CD4-positive, alpha-beta T cell treated with Interleukin-1 beta for 1 hour (primary cell): ENCODE measurements at places on chromosomes 5 and 9.

DNA sequence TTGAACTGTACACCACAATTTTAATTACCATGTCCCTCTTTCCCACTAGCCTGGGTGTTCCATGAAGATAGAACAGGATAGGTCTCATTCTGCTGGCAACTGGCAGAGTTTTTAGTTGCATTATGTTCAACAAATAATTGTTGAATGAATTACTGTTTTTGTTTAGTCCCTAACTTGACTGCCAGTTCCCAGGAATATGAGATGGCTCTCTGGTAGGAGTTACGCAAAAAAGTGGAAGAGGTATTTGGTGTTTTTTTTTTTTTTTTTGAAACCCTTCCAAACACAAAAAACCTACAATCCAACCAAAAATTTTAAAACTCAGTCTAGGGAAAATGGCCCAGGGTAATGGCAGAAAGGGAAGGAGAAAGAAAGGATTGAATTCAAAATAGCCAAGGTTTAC, 153.6 kb downstream of the GNAQ start:
- no peak for DNase-seq

DNA sequence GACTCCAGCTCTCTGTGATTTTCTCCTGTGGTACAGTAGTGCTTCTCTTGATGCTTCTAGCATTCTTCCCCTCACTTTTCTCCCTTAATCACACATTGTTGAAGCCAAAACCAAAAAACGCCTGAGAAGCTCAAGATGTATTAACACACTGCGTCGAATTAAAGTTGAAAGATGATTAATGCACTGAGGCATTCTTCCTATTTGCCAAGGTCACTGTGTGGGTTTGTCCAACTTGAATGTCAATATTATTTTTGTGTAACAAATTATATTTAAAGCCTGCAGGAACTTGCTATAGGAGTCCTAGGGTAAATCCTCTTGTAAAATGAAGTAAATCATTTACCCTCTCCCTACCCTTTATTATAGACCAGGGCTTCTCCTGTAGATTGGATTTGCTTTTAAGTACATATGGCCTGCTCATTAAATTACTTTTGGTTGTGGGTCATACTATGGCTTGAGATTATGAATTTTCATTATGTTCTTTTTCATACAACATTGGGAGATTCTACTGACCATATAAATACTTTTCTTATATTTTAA, 68.1 kb downstream of the GDA start:
- DNase-seq = no peak

- no peak for DNase-seq
These were observed 33.0 kb downstream of the NDUFA8 start for GRCh38 chr9:122126331-122127261.

DNA sequence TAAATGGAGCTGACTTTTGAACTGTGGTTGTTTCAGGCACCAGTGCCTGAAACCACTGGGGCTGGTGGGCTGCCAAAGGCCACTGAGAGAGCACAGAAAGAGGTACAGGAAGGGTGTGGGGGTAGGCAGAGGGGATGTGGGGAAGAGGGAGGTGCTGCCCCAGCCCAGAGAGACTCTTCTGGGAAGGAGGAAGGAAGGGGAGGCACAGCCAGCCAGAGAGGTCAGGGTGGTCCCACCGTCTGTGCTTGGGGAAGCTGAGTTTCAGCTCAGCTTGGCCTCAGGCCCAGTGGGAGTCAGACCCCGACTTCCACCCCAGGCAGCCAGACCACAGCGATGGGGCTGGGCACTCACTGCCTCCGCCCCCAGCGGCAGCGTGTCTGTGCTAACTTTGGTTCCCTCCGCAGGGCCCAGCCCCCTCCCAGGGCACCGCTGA, 8.6 kb upstream of the PHYKPL start:
- DNase-seq = no peak

- no peak for DNase-seq
These were observed 126.7 kb downstream of the COL23A1 start for GRCh38 chr5:178463321-178464155.

DNA sequence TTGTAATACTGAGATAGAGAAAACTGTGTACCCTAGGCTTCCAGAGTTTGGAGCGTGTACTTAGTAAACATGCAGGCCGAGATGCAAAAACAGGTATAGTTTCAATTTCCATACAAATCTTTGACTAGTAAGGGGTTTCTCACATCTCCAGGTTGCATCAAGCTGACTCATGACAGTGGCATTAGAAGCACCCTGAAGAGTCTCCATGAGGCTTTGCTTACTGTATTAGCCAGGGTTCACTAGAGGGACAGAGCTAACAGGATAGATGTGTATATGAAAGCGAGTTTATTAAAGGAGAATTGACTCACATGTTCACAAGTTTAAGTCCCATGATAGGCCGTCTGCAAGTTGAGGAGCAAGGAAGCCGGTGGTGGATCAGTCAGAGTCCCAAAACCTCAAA, 275.3 kb upstream of the CDH6 start:
- DNase-seq = no peak

GRCh38 chr9:96255698-96256097, 46.3 kb downstream of the HSD17B3 start:
- no peak for DNase-seq

DNA sequence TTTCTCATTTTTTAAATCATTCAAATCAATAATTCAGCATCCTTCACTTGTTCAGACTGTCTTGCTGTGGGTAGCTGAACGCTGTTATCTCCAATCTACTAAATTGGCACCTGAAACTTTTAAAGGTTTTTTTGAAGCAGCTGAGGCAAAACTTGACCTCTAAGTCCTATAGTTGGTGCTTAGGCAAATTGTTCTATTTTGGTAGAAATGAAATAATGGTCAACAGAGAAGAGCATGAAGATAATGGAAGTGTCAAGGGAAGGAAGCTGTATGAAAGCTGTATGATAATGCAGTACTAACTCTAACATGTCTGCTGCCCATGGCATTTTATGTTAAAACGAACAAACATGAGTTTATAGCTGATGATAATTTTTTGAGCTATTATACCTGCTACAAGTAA, 138.0 kb downstream of the GDNF start:
- DNase-seq = no peak

DNA sequence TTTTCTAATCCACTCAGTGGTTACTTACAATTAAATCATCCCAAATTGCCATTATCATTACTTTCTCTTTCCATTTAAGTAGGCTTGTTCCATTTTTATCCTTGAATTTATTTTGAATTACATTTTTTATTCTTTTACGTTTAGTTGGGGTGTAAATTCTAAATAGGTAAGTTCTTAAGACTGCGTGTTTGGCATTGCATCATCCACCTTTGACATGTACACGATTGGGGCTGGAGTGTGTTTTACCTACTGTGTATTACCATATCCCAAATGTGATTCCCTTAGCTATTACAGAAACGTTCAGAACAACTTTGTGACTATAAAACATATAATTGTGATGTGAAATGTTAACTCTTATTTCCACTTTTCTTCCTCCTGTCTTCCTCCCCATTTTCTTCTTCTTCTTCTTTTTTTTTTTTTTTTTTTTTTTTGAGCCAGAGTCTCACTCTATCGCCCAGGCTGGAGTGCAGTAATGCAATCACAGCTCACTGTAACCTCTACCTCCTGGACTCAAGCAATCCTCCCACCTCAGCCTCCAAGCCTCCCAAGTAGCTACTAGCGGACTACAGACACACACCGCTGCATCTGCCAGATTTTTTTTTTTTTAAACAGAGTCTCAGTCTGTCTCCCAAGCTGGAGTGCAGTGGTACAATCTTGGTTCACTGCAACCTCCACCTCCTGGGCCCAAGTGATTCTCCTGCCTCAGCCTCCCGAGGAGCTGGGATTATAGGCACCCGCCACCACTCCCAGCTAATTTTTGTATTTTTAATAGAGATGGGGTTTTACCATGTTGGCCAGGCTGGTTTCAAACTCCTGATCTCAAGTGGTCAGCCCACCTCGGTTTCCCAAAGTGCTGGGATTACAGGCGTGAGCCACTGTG, 16.7 kb downstream of the MARVELD2 start:
- DNase-seq = no peak

DNA sequence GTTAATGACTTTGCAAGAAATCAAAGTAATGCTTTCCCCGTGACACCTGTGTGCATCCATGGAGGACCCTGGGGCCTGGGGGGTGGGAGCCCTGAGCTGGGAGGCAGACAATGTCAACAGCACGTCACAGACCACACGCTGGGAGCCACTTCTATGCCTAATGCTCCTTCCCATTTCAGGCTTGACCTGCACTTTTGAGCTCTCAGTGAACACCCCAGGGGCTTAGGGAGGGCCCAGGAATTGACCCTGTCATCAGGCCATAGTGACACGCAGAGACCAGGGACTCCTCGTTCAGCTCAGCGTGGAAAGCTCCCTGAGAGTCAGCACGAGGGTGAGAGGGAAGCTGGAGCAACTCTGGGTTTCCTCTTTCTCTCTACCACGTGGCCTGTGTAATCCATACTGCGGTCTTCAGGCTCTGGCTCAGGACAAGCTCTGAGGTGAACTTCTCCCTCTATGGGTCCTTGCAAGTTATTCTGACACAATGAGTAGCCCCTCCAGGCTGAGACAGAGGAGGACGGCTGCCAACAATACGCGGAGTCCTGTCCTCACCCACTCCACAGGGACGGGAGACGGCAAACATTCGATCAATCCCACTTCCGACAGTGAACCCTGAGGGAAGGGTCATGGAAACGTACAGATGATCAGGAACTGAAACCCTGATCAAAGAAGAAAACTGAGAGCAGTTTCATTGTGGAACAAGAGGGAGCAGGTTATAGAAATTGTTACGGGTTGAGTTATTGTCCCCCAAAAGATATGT, 130.8 kb upstream of the IRX4 start:
- DNase-seq = no peak

DNA sequence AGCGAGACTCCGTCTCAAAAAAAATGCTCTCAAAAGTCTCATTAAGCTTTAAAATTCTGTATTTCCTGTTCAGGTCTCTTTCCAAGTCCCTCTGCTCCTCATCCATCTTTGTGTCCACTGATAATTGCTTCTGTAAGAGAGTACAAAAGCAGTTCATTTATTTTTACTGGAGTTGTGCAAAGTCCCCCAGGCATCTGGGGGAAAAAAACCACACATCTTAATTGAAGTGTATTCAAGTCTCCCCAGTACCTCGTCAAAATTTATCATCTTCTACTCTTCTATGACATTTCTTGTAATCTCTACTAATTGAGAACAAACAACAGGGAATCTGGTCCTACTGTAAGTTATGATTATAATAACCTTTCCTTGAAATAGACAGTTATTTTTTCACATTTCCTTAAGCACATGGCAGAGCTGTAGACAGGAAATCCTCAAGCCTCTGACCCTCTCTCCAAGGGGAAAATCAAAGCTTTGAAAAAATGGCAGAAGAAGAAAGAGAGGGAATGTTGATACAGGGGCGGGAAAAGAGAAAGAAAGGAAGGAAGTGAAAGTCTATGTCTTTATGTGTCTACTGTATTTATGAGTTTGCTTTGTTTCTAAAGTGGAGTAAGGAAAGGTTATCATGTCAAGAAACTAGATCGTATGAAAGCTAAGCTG, 51.5 kb downstream of the RAI14 start:
- no peak for DNase-seq

GRCh38 chr5:54301220-54301619, 9.2 kb downstream of the ARL15 start:
- DNase-seq = no peak

GRCh38 chr9:116345817-116346216, 192.2 kb downstream of the PAPPA start:
- DNase-seq = no peak

GRCh38 chr9:128068386-128069205, 564 bp downstream of the SLC25A25 start:
- peak; percentile 19 for DNase-seq

- no peak for DNase-seq
These were observed 11.7 kb downstream of the DNAJB5 start for GRCh38 chr9:35001285-35001677.

- no peak for DNase-seq
These were observed 10.9 kb upstream of the FBXO38 start for GRCh38 chr5:148372893-148373292.

DNA sequence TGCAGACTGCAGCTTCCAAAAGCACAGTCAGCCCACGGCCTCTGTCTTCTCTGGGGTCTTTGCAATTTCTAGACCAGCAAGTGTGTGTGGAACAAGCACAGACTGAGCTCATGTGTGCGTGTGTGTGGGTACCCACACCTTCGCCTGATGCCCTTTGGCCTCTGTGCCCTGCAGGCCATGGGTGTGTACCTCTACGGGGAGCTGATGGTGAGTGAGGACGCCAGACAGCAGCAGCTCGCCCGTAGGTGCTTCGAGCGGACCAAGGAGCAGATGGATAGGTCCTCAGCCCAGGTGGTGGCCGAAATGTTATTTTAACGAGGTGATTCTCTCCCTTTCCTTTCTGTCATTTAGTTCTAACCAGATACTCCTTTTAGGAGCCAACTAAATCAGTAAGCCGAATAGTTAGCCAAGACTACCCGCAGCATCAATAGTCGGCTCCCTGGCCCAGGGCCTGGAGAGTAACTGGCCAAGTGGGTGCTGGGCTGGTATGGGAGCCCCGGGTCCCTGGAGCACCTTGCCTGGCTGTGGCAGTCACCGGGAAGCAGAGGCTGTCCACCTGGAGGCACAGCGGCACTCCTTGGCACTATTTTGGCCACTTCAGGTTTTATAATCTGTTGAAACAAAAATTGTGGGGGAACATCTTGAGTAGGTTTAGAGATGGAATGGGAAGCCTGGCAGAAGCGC, 235.0 kb downstream of the FANCC start:
- DNase-seq = no peak

GRCh38 chr9:87579781-87580541, 82.3 kb downstream of the DAPK1 start:
- no peak for DNase-seq

DNA sequence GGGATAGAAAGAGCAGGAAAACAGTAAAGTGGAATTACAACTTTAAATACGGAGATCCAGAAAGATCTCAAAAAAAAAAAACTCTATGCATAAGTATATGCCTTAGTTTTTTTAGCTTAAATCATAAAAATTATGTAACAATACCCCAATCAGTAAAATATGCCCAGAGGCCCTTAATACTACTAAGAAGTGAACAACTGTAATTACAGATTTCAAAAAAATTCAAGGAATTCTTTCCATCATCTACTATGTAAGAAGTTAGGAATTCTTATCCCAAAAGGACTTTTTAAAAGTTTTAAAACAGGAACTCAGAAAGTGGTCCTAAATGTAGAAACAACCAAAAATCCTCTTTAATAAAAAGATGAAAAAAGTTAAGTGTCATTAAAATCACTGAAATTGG, 111.3 kb downstream of the SSBP2 start:
- no peak for DNase-seq
